ENCODE measurements at places on chromosomes 16 and 17. TPM values are rescaled to one million over a fixed set of nuclear protein-coding genes. Genes with fewer than 3 reads are reported as not detected.

The EXOC3L1 gene
- total RNA-seq, result 0.50 TPM

The HOXB13 gene
- 1.2 TPM for total RNA-seq

The MEOX1 gene
- total RNA-seq, result not detected

The KRTAP4-2 gene
- not detected for total RNA-seq

The RPS2 gene
- total RNA-seq, result 2,123 TPM

The FOXC2 gene
- 1.3 TPM for total RNA-seq

The KRTAP2-2 gene
- not detected for total RNA-seq

The KRTAP4-3 gene
- not detected for total RNA-seq

The RNU2-1 gene
- total RNA-seq, result not detected

The CRAMP1 gene
- 7.0 TPM for total RNA-seq

The MEIOC gene
- 0.14 TPM for total RNA-seq

The GAS2L2 gene
- not detected for total RNA-seq

The FBXO39 gene
- total RNA-seq, result 0.31 TPM

- DNase-seq, result peak; percentile 96
Observed at GRCh38 chr17:60087882-60088669, 9.4 kb upstream of the HEATR6 start.

DNA sequence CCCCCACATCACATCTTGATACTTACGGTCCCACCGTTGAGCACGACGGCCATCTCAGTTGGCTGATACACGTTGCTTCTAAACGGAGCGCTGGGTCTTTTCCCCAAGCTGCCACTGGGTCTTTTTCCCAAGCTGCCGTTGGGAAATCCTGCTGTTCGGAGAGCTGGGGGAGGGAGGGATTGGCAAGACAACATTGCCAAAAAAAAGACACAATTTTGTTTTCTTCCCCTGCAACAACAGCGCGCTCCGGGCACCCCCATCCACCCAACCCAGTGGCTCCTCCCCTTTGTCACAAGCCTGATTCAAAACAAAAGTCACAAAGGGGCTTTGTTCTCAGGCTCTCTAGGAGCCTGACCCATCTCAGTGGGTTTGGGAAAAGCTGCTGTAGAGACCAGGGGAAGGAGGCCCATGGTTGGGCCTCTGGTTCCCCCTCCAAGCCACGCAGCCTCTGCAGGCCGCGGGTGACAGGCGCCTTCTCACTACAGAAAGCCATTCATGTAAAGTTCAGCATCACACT, 22.8 kb downstream of the GPRC5B start:
- no peak for DNase-seq

DNA sequence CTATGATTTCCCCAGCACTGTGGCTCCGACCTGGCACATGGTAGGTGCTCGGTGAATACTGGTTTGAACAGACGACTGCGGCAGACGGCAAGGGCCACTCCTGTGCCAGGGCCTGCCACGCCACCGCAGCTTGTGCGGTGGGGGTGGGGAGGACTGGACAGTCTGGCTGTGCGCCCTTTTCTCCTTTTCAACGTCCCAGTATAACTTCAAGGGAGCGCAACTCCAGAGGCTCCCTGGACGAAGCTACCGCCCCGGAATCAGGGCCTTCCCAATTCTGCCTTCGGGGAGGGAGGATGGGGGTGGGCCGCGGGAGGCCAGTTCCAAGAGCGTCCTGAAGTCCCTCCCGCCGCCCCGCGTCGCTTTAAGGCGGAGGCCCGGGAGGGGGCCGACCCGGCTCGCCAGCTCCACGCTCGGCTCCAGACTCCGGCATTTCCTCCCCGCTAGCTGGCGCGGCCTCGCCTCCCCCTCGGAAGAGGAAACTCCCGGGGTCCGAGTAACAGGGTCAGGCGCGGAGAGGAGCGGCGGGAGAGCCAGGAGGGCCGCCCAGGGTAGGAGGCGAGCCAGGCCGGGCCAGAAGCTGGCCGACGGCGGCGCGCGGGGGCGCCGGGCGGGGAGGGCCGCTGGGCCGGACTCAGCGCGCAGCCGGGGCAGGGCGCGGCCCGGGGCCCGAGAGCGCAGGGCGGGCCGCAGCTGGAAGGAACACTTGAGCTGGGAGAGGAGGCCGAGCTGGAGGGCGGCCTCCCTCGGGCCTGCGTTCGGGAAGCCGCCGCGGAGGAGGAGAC, at the start of gene ITPRIPL2:
TSS of gene ITPRIPL2 (plus strand) at position 388 of the 782 bp plus-strand sequence. CDS start 498 bp downstream, outside the sequence.
- DNase-seq, result peak; percentile 79

DNA sequence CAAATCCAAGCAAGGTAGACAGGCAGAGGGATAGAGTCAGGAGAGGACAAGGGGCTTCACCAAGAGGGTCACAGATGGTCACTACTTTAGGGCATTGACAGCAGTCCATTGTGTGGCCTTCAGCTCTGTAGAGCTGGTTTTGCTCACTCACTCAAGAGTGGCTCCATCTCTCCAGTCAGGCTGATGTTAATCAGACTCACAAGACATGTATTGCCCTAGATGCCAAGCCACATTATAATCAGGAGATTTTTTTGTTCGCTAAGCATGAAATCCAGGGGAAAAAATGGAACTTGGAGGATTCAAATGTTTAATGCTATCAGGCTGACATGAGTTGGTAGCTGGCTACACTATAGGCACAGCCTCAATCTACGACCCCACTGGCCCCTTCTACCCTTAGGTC, 32.5 kb downstream of the CD300LF start:
- DNase-seq, result no peak

DNA sequence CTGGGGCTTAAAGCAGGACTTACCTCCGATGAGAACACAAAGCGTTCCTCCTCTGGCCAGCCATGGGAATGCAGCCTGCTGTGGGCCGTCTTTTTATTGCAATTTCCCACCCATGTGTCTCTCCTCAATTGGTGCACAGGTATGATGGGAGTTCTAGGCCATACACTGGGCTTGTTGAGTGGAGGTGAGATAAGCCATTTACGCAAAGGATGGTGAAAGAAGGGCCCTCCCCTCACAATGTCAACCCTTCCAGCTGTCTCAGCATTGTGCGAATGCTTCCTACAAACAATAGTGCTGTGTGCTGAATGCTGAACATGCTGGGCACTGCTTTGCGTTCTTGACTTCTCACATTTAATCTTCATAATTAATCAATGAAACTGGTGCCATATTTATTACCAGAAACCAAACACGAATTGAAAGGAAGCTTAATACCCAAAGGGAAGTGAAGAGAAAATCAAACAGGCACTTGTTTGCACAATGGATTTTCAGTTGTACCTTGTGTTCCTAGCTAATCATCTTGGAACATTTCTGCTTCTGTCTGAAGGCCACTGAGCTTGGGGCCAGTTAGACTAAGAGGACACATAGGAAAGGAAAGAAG, at the start of gene GP2:
TSS of gene GP2 (minus strand) at position 70 of the 598 bp plus-strand sequence. CDS start 1,082 bp downstream, outside the sequence.
- no peak for DNase-seq

- no peak for DNase-seq
Observed at GRCh38 chr17:48526608-48527546, 3.9 kb downstream of the HOXB1 start.

DNA sequence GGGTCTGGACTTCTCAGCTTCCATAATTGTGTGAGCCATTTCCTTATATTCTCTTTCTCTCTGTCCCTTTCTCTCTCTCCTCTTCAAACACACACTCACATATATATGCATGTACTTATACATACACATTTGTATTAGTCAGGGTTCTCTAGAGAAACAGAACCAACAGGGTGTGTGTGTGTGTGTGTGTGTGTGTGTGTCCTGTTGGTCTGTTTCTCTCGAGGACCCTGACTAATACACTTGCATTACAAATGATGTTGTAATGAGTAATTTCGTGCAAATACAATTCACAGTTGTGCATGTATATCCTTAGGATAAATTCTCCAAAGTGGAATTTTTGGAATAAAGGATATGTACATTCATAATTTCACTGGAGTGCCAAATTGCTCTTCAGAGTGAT, 115.3 kb downstream of the NPIPB5 start:
- DNase-seq, result no peak

DNA sequence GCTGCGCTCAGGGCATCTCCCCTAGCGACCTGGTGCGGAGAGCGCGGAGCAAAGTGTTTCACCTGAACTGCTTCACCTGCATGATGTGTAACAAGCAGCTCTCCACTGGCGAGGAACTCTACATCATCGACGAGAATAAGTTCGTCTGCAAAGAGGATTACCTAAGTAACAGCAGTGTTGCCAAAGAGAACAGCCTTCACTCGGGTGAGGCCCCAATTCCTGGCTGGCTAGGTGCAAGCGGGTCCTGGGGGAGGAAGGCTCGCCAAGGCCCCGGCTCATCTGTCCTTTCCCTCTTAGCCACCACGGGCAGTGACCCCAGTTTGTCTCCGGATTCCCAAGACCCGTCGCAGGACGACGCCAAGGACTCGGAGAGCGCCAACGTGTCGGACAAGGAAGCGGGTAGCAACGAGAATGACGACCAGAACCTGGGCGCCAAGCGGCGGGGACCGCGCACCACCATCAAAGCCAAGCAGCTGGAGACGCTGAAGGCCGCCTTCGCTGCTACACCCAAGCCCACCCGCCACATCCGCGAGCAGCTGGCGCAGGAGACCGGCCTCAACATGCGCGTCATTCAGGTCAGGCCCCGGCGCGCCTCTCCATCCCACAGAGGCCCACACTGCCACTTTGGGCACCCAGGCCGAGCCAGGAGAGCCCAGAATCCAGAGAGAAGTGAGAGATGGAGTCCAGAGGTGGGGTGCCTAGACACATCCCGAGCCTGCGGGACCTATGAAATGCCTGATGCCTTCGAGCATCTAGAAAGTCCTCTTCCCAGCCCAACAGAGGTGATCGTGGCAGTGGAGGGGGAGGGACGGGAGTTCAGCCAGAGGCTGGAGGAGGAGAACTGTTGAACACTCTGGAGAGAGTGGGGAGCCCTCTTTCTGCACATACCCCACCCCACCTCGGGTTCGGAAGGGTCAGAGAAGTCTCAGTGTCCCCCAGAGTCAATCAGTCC, 3.3 kb downstream of the LHX1 start:
- no peak for DNase-seq

DNA sequence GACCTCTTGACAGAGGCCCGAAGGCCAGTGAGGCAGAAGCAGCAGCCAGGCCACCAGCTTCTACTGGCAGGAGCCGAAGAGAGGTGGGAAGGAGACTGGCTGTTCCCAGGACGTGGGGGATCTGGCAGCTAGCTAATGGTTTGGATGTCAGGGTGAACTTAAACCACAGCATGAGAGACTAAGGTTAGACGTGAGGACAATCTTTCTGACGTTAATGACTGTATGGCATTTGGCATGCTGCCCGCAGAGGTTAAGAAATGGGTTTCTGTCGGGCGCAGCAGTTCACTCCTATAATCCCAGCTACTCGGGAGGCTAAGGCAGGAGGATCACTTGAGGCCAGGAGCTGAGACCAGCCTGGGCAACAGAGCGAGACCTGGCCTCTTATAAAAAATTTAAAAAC, 6.3 kb upstream of the KRT13 start:
- DNase-seq, result no peak

- DNase-seq, result peak; percentile 69
Observed at GRCh38 chr17:74493331-74493833, 26.9 kb downstream of the CD300A start.

- DNase-seq, result no peak
Observed at GRCh38 chr16:21244518-21245215, 11.2 kb downstream of the ANKS4B start.

DNA sequence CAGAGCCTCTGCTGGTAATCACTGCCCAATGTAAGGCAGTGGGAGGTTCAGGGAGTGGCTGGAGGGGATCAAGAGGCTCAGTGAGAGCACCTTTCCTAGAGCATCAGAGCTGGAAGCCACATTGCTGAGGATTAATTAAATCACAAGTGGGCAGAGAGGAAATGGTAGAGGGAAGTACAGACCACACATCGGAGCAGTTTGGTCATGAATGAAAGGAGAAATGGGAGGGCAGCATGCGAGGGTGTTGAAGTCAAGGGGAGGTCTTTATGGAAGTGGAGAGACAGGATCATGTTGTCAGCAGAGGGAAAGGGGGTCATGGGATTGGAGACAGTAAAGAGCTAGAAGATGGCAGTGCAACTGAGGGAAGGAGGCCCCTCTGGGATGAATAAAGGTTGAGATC, 2.3 kb downstream of the CCL17 start:
- DNase-seq, result no peak

DNA sequence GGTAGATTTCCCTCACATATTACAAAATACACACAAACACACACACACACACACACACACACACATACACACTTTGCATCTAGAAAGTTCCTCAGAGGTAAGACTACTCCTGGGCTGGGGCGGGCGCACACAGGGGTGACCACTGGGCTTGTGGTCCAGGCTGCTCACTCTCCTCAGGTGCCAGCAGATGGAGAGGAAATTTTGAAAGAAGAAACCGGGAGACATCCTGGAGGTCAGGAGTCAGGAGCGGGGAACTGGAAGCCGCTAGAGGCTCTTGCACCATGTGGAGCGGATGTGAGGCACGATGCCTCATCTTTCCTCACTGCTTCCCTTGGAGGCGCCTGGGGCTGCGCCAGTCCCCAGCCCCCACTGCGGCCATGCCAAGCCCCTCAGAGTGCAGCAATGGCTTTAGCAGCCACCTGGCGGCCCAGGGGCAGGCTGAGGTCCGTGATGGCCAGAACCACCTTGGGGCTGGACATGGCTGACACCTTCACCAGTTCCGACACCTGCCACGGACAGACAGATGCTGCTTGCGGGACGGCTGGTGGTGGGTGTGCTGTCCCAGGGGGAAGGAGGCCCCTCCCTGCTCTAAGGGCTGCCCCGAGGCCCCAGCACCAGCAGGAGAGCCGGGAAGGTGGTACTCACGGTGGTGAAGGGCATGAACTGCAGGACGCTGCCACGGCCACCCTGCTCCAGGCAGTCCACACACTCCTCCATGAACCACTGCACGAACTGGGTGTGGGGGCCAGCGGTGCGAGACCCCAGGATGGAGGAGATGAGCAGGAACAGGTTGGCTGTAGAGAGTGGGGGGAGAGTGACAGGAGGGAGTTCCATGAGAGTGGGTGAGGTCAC, 4.1 kb downstream of the CSF3 start:
- no peak for DNase-seq

DNA sequence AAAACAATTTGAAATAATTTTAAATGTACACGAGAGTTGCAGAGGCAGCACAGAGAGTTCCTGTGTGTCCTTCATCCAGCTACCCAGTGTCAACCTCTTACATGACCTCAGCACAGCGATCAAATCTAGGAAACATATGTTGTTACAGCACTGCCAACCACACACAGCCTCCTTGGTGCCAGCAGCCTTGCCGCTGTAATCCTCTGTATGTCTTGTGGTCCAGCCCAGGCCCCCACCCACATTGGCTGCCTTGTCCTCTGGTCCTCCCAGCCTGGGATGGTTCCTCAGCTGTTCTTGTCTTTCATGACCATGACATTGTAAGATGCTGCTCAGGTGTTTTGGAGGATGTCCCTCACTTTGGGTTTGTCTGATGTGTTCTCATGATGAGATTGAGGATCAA, 178.0 kb downstream of the RPTOR start:
- no peak for DNase-seq

- no peak for DNase-seq
Observed at GRCh38 chr17:63703029-63703428, 3.1 kb upstream of the LIMD2 start.

- DNase-seq, result no peak
Observed at GRCh38 chr17:58191241-58191896, 1.2 kb upstream of the EPX start.

GRCh38 chr17:72244956-72245355, 124.1 kb downstream of the SOX9 start:
- DNase-seq, result no peak

- DNase-seq, result no peak
Observed at GRCh38 chr16:82231008-82231787, 61.2 kb upstream of the MPHOSPH6 start.

- DNase-seq, result no peak
Observed at GRCh38 chr17:55730380-55730779, 7.7 kb upstream of the TMEM100 start.
